ENCODE measurements at places on chromosomes 11 and 22.

DNA sequence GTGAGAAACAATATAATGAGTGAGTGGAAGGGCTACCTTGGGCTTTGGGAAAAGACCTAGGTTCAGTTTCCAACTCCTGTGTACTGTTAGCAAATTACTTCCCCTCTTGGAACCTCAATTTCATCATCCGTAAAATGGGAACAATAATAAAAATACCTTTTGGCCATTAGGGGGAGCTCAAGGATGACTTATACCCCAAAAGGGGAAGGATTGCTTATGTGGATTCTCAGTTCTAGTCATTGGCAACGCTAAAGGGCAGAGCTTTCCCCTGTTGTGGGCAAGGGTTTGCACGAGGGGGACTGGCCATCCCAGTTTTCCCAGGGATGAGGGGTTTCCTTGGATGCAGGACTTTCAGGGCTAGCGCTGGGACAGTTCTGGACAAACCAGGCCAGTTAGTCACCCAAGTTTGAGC is 3.1 kb upstream of the COMMD9 start:
- no peak for DNase-seq

- DNase-seq: peak; percentile 96
These were observed 65.7 kb upstream of the NAV2 start for GRCh38 chr11:19646921-19647320.

GRCh38 chr22:30694171-30694639 is 469 bp upstream of the OSBP2 start:
- DNase-seq: peak; percentile 85

GRCh38 chr22:22836635-22837034 is 51.0 kb upstream of the IGLL5 start:
- DNase-seq: no peak

DNA sequence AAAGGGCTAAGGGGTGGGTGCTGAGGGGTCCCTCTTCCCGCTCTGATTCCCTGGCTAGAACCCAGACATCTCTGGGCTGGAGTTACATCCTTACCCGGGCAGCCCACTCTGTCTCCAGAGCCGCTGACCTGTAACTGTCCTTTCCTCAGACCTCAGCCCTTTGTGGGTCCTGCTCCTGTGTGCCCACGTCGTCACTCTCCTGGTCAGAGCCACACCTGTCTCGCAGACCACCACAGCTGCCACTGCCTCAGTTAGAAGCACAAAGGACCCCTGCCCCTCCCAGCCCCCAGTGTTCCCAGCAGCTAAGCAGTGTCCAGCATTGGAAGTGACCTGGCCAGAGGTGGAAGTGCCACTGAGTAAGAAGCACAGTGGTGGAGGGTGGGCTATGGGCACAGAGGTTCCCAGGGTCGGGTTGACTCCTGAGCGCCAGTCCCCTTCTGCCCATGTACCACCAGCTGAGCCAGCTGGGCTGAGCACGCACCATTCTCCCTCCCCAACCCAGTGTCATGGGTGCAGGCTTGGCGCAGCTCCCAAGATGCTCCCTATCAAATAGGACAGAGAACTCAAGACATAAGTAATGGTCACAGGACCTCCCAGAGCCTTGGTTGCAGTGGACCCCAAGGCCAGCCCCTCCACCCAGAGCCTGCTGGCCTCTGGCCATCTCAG is 1.6 kb downstream of the IL18BP start:
- no peak for DNase-seq

DNA sequence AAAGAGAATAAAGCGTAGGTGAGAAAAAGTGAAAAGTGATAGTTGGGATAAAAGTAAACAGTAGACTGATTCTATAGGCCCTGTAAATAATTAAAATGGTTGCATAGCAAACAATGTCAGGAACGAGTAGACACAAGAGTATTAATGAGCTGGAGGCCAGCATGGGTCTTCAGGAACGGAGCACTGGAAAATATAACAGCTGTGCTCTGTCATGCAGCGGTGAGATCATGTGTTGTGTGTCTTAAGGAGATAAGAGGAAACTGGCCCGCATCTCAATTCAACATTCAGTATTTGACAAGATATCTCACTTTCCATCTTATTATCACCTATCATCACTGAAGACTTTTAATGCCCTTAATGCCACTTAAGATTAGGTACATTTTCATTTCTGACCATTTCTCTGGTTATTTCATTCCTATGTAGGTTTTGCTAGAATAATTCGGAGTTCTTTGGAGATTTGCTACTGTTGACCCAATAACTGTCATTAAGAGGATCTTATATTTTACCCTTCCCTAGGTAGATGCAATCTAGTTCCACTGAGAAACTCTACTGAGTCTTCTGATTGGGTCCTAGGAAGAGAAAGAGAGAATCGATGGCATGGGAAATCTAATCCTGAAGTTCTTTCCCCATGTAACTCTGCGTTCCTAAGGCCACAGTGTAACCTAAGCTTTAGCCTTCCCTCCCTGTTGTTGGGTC is 35.5 kb upstream of the VWA5A start:
- DNase-seq: no peak

- DNase-seq: peak; percentile 35
These were observed 2.1 kb downstream of the CERK start for GRCh38 chr22:46735747-46736608.

GRCh38 chr22:46007848-46008261 is 30.9 kb upstream of the WNT7B start:
- DNase-seq: peak; percentile 35

- no peak for DNase-seq
These were observed 31.4 kb upstream of the LRRC10B start for GRCh38 chr11:61477126-61477525.

DNA sequence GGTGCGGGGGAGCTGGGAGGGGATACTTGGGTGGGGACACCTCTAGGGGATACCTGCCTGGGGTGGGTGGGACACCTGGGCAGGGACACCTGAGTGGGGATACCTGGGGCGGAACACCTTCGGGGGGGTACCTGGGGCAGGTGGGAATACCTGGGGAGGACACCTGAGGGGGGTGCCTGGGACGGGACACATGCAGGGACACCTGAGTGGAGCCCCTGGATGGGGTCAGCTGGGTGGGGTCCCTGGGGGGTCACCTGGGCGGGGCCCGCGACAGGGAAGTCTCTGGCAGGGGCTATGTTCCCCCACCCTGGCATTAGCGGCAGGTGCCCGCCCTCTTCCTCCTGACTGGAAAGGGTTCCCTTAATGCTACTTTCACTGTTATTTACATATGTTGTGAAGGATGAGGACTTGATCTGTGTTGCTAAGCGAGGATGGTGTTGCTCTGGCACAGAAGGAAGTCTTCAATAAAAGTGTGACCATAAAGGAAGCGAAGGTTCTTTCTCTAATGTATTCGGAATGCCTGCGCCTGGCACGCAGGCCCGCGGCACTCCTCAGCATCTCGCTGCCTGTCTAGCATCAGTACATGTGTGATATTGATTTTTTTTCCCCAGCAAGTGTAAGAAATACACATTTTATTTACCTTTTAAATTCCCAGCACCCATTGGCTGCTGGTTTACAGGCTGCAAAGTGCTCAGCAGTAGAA is 801.7 kb downstream of the BRD1 start:
- no peak for DNase-seq

DNA sequence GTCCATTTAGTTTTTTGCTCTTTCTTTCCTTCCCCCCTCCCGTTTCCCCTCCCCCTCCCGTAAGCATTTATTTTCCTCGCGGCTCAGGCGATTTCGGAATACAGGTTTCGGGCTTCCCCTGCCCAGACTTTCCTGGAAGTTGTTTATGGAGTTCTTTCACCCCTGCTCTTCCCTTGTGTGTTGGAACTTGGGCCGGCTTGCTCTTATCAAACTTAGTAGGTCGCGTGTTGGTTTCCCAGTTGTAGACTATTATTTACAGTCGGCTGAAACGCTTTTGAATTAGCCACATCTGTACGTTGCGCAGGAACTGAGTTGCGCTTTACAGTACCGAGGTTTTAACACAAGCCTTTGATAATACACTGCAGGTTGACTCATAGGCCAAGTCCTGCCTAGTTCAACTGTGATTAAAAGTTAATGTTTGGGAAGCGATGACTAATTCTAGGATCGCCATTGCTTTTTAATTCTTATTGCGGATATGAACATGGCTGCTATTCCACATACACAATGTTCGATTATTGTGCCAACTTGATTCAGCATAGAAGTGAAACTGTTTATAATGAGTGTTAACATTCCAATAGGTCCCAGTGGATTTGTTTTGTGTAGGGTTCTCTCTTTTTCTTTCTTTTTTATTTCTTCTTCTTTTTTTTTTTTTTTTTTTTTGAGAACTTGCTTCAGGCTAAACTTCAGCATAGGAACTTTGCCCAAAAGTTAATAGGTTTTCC is 1.7 kb downstream of the YAP1 start:
- DNase-seq: no peak

GRCh38 chr11:58927393-58928106 is 11.7 kb upstream of the GLYATL1 start:
- peak; percentile 35 for DNase-seq
